Astrocyte (in vitro differentiated cells and primary cell): ENCODE measurements at places on chromosomes 1 and 21.

DNA sequence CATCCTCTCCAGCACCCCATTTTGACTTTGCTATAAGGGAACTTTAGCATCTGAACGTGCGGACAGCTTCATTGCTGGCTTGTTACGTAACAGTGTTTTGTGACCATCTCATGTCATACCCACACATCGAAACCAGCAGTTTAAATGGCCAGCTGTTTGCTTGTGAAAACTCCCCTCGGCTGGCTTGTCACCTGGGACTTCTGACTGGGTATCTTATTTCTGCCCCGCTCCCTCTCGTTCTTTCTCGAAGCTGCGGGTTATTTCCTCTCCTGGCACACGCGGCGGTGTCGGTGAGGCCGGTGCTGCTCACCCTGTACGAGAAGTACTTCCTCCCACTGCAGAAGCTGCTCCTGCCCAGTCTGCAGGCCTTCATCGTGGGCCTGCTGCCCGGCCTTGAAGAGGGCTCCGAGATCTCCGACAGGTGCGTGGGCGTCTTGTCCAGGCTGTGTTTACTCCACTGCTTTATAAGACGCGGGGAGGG is 43.5 kb downstream of the DOP1B start:
- H3K4me1 ChIP-seq, result peaks cover 26% of the 10 kb centered on the region
- H3K4me3 ChIP-seq, result no peak overlapping the region
- H3K27me3 ChIP-seq, result no peaks in the 10 kb centered on the region

- no peaks in the 10 kb centered on the region for H3K27me3 ChIP-seq
- no peaks in the 10 kb centered on the region for H3K4me1 ChIP-seq
- H3K36me3 ChIP-seq, result no peaks in the 10 kb centered on the region
- DNase-seq, result no peak
These were observed 22.1 kb downstream of the LRRC52 start for GRCh38 chr1:165565751-165566490.

GRCh38 chr1:206547104-206547503 is 39.8 kb downstream of the RASSF5 start:
- no peak for DNase-seq
- H3K27me3 ChIP-seq, result peaks cover 4% of the 10 kb centered on the region
- H3K4me3 ChIP-seq, result no peak overlapping the region
- no peaks in the 10 kb centered on the region for H3K4me1 ChIP-seq
- H3K36me3 ChIP-seq, result no peaks in the 10 kb centered on the region
- H3K27ac ChIP-seq, result no peak overlapping the region

DNA sequence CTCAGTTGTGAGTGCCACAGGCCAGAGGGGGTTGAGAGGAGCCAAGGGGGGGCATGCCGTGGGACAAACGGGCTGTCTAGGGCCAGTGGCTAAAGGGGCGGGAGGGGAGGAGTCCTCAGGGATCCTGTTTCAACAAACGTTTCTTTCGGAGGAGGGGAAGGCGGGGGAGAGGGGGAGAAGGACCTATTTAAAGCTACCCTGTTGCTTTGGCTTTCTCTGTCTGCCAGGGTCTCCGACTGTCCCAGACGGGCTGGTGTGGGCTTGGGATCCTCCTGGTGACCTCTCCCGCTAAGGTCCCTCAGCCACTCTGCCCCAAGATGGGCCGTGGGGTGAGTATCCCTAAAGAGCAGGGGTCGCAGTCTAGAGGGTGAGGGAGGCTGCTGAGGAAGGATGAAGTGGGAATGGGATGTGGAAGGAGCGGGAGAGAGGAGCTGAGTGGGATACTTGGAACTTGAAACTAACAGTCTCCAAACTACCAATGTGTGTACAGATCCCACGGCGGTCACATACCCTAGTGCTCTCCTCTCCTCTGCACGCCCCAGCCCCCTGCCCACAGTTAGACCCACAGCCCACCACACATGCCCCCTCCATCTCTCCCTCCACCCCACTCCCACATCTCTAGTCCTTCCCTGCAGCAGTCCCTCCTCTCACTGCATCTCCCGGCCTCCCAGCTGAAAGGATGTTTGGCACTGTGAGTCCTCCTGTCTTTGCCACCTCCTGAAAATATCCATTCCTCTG is at the start of gene ATP1A2:
Gene ATP1A2, plus strand, starts transcription at position 215 of the 738 bp plus-strand sequence. Its CDS starts 103 bp downstream, at position 318.
- H3K4me1 ChIP-seq, result peaks cover 2% of the 10 kb centered on the region
- no peak within 1 kb of the TSS for H3K4me3 ChIP-seq
- no peaks in the 10 kb centered on the region for H3K36me3 ChIP-seq
- peaks cover 24% of the 10 kb centered on the region for H3K27me3 ChIP-seq

DNA sequence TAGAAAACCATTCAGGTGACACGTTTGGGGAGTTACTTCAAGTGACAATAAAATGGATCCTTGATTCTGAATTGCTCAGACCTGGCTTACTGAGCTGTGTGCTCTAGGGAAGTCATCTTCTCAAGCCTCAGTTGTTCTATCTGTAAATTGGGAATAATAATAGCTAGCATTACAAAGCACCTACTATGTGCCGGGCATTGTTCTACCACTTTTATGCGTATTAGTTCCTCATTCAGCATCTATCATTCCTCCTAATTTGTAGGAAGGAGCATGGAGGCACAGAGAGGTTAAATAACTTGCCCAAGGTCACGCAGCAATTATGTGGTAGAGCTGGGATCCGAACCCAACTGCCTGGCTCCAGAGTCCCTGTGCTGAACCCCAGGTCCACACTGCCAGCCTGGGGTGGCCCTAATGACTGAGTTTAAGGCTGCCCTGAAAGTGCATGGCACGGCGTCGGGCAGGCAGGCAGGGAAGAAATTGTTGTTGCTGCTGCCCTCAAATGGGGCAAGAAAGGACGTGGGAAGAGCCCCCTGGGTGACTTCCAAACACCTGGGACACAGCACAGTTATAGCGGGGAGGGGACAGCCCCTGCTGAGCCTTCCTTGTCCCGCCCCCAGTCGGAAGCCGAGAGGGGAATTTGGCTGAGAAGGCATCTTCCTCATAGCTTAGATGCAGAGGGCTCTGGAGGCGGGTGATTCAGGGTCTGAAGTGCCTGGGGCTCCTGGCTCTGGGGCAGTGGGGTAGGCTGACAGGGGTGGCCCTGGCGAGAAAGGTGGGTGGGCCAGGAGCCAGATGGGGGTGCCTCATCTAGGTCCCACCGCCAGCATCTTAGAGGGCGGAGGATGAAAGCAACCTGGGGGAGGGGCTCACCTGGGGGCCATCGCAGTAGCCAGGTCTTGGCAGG is 86.5 kb upstream of the IFFO2 start:
- H3K36me3 ChIP-seq, result no peaks in the 10 kb centered on the region
- H3K27ac ChIP-seq, result no peak overlapping the region
- H3K4me1 ChIP-seq, result peaks cover 16% of the 10 kb centered on the region
- H3K4me3 ChIP-seq, result no peak overlapping the region
- no peak for DNase-seq

DNA sequence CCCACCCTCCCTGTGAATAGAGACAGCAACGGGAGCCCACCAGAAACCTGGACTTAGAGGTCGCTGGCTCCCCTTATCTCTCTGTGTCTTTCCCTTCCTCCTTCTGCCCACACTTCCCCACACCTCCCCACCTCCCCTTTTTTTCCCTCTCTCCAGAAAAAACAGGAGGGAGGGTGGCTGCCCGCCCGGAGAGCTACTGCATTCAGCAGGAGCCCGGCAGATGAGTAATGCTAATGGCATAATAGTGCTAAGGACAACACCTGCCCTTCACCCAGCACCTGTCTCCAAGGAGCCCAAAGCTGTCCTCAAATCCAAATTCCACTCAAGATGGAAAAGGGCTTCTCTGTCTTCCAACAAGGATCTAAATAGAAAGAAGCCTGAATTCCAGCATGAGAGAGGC is 11.4 kb upstream of the PRELP start:
- H3K4me3 ChIP-seq, result no peak overlapping the region
- H3K4me1 ChIP-seq, result peaks cover 13% of the 10 kb centered on the region
- peak; percentile 38 for DNase-seq
- no peaks in the 10 kb centered on the region for H3K36me3 ChIP-seq

GRCh38 chr21:16587141-16587581 is 857.4 kb downstream of the USP25 start:
- H3K4me3 ChIP-seq, result no peak overlapping the region
- peak overlapping the region; percentile 89 for H3K27ac ChIP-seq
- no peaks in the 10 kb centered on the region for H3K27me3 ChIP-seq
- peaks cover 14% of the 10 kb centered on the region for H3K4me1 ChIP-seq

- H3K4me3 ChIP-seq, result no peak overlapping the region
- no peak overlapping the region for H3K27ac ChIP-seq
- H3K36me3 ChIP-seq, result peaks cover 20% of the 10 kb centered on the region
These were observed 15.3 kb upstream of the TRNAU1AP start for GRCh38 chr1:28537457-28538199.

- H3K27me3 ChIP-seq, result no peaks in the 10 kb centered on the region
- no peaks in the 10 kb centered on the region for H3K36me3 ChIP-seq
- no peak overlapping the region for H3K4me3 ChIP-seq
- no peak for DNase-seq
- H3K27ac ChIP-seq, result no peak overlapping the region
These were observed 189.0 kb upstream of the DAB1 start for GRCh38 chr1:57612833-57613232.

- H3K27ac ChIP-seq, result no peak overlapping the region
- H3K4me1 ChIP-seq, result peaks cover 42% of the 10 kb centered on the region
These were observed 60.5 kb downstream of the MAP3K7CL start for GRCh38 chr21:29190923-29191331.

DNA sequence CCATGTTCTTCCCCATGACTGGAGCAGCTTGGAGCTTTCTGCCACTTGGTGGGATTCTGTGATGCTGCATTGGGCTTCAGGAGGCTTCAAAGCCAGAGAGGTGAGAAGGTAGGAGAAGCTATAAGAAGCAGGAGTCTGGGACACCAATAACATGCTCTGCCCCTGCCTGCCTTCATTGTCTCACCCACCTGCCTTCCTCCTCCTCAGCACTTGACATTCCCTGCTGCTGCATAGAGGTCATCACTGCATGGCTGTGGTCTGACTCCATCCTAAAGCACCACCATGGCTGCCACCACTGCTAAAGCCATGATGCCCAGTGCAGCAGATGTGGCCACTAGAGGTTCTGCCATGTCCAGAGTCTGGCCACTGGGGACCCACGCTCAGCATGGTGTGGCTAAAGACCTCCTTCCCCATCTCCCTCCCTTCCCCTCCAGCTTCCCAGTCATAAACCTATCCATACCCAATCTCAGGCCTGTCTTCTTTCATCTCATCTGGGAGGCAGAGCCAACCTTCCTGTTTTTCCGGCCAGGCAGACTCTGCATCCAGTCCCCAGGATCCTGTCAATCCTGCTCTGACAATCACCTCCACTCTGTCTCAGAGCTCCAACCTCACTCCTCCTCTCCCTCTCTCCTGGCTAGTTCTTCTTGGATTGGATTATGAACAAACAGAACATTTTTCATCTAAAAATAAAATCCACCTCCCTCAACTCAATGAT is 285.1 kb upstream of the POU3F1 start:
- H3K36me3 ChIP-seq, result no peaks in the 10 kb centered on the region
- peaks cover 11% of the 10 kb centered on the region for H3K27me3 ChIP-seq

- peaks cover 9% of the 10 kb centered on the region for H3K36me3 ChIP-seq
- no peak for DNase-seq
- peaks cover 22% of the 10 kb centered on the region for H3K4me1 ChIP-seq
These were observed 2.7 kb downstream of the NSUN4 start for GRCh38 chr1:46343351-46343695.

DNA sequence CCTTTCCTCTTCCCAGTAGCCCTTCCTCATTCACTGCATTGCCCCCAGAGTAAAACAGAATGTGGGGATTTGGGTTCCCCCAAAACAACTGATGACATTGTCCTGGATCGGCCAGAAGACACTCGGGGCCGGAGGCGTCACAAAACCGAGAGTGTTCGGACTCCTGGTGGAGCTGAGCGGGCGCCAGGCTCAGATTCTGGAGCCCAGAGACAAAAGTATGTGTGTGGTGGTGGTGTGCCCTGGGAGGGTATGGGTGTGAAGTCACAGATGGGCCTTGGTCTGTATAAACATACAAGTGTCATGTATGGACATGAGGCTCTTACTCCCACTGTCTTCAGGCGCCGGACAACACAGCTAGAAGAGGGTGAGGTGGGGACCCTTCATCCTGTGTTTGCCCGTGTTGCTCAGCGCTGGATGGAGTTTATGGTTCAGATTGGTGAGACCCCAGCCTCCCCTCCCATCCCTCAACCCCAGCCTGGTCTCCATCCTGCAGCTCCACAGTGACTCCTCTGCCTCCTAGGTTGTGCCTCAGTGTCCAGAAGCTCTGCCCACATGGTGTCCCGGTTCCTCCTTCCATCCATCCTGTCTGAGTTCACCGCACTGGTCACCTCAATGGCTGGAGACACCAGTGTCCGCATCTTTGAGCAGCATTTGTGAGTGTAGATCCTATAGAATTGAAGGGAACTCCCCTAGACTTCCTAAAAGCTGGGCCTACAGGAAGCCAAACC is 12.4 kb downstream of the HYI start:
- peaks cover 23% of the 10 kb centered on the region for H3K36me3 ChIP-seq
- no peaks in the 10 kb centered on the region for H3K4me1 ChIP-seq
- H3K27me3 ChIP-seq, result no peaks in the 10 kb centered on the region
- DNase-seq, result no peak
- no peak overlapping the region for H3K27ac ChIP-seq

DNA sequence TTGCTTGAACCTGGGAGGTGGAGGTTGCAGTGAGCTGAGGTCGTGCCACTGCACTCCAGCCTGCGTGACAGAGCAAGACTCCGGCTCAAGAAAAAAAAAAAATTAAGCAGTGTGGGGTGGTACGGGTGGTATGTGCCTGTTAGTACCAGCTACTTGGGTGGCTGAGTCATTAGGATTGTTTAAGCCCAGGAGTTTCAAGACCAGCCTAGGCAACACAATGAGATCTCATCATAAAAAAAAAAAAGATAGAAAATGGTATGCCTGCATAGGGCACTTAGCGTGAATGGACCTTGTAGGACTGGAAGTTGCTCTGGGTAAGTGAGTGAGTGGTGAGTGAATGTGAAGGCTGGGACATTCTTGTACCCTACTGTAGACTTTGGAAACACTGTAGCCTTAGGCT is 37.0 kb downstream of the TBCE start:
- DNase-seq, result peak; percentile 32
- H3K27ac ChIP-seq, result no peak overlapping the region
- H3K36me3 ChIP-seq, result no peaks in the 10 kb centered on the region
- H3K4me1 ChIP-seq, result peaks cover 4% of the 10 kb centered on the region
- no peaks in the 10 kb centered on the region for H3K27me3 ChIP-seq
- H3K4me3 ChIP-seq, result no peak overlapping the region

DNA sequence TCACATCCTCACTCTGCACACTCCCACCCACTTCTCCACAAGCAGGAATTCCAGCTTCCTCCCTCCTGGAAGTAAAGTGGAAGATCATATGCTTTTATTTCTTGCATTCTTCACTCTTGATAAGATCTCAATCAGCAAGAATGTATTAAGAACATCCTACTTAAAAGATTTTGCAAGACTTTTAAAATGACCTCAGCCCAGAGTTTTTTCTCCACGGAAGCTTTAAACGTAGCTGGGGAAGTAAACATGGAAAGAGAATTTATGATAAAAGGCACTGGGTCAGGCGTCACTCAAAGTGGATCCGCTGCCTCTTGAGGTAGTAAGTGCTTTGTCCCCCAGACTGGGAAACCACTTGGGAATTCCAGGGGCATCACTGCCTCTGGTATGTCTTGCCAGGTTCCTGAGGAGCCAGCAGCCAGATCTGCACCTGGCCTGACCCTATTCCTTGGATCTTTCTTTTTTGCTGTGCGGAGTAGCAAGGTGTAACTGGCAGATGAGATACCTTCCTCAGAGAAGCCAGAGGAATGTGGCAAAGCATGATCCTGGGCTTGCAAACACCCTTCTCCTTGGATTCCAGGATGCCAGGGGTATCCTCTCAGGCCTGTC is 33.9 kb downstream of the CDK18 start:
- H3K4me3 ChIP-seq, result no peak overlapping the region
- peaks cover 3% of the 10 kb centered on the region for H3K27me3 ChIP-seq
- no peak overlapping the region for H3K27ac ChIP-seq
- no peaks in the 10 kb centered on the region for H3K36me3 ChIP-seq
- peak; percentile 17 for DNase-seq

- no peak overlapping the region for H3K4me3 ChIP-seq
- H3K36me3 ChIP-seq, result no peaks in the 10 kb centered on the region
- peaks cover 45% of the 10 kb centered on the region for H3K4me1 ChIP-seq
- no peaks in the 10 kb centered on the region for H3K27me3 ChIP-seq
- H3K27ac ChIP-seq, result peak overlapping the region; percentile 96
These were observed 3.6 kb upstream of the MXRA8 start for GRCh38 chr1:1361982-1362423.
